CD4-positive, alpha-beta T cell treated with Interleukin-1 beta for 1 hour (primary cell): ENCODE measurements at places on chromosomes 3 and 15.

- no peak for DNase-seq
Measured at GRCh38 chr3:126121632-126122031, 37.7 kb upstream of the SLC41A3 start.

DNA sequence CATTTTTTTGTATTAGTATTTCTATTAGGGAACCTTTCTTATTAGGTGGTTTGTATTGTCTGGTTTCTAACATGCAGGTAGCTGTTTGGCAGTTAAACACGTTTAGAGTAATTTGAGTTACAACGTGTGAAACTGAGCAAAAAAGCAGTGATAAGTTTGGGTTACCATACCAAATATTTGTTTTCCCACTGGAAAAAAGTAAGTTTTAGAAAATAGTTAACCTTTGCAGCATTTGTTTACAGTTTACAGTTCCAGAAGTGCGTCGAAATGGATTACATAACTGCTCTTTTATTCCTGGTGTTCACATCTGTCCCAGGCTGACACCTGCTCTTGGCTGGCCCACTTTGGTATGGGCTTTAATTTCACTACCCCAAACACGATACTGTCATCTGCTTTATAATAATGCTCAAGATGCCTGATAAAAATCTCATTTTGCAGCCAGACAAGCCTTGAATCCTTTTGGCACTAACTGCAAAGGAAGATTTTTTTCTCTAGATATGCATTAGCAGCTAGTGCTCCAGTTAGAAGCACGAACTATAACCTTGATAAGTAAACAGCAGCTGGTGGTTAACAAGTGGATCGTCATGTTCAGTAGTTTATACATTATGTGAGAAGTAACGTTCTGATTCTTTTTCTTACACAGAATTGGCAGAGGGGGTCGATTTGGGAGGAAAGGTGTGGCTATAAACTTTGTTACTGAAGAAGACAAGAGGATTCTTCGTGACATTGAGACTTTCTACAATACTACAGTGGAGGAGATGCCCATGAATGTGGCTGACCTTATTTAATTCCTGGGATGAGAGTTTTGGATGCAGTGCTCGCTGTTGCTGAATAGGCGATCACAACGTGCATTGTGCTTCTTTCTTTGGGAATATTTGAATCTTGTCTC, 5.3 kb downstream of the EIF4A2 start:
- DNase-seq: no peak

- DNase-seq: no peak
Measured at GRCh38 chr3:192061426-192061825, 600.5 kb downstream of the PYDC2 start.

- no peak for DNase-seq
Measured at GRCh38 chr3:59540696-59541095, 490.9 kb upstream of the CFAP20DC start.

DNA sequence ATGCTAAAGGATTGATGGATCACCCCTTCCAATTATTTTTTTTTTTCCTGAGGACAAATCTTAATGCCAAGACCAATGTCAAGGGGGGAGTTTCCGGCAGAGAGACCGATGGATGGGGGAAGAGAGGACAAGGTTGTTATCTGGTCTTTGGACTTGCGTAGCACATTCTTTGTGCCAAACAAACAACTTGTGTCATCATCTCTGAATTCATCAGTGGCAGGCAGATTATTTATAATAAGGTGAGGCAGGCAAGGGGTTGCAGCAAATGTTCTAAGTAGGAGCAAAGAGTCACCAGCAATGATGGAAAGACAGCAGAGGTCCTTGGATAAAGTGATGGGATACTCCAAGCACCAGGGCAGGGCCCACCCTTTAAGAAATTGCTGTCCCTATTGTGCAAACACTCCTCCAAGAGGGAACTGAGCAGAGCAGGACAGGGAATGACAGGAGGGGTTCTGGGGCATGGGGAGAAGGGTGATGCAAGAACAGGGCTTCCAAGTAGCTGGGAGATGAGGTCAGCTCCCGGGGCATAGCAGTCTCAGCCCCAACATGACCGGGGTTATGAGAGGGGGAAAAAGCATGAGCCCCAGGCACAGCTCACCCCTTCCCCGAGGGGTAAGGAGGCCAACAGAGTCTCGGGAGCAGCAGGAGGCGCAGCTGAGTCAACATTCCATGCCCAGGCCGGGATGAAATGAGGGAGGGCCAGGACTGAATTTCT, 57.4 kb downstream of the ANXA2 start:
- DNase-seq: no peak

DNA sequence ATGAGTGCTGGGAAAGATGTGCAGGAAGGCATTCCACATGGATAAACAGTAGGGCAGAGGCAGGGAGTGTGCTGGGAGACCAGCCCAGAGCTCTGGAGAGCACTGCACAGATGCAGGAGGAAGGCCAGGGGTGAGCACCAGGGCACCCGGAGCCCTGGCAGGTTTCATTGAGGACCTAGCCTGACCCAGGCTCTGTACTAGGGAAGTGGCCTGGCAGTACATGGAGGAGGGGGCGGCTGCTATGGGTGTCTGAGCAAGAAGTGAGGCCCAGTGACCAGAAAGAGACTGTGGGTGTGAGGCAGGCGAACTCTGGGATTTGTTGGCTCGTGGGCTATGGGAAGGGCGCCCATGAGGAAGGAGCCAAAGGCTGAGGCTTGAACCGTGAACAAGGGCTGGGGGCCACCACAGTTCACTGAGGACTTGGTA, 139.1 kb downstream of the DNAJB8 start:
- DNase-seq: no peak

GRCh38 chr3:177179281-177180067, 17.8 kb downstream of the TBL1XR1 start:
- DNase-seq: no peak

DNA sequence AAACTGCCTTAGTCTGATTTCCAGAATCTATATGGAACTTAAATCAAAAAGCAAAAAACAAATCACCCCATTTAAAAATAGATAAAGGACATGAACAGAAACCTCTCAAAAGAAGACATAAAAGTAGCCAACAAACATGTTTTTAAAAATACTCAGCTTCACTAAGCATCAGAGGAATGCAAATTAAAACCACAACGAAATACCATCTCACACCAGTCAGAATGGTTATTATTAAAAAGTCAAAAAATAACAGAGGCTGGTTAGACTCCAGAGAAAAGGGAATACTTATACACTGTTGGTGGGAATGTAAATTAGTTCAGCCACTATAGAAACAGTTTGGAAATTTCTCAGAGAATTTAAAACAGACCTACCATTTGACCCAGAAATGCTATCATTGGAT, 367.9 kb downstream of the ZIC4 start:
- no peak for DNase-seq

DNA sequence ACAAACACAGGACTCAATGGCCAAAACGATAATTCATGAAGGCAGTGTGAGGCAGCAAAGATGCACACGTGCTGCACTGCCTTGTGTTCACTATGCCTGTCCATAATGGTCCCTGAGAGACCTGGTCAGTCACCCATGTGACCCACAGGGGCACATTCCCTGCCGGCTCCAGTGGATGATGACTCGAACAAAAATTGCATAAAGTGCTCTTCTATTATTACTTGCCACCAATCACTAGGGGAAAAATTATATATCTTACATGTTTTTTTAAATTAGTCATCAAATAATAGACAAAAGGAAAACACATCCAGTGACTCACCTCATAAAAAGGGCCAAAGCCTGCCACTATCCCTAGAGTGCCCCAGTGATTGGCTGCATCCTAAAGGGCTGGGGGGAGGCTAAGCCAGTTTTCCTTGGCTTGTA, 47.5 kb downstream of the UBP1 start:
- no peak for DNase-seq

DNA sequence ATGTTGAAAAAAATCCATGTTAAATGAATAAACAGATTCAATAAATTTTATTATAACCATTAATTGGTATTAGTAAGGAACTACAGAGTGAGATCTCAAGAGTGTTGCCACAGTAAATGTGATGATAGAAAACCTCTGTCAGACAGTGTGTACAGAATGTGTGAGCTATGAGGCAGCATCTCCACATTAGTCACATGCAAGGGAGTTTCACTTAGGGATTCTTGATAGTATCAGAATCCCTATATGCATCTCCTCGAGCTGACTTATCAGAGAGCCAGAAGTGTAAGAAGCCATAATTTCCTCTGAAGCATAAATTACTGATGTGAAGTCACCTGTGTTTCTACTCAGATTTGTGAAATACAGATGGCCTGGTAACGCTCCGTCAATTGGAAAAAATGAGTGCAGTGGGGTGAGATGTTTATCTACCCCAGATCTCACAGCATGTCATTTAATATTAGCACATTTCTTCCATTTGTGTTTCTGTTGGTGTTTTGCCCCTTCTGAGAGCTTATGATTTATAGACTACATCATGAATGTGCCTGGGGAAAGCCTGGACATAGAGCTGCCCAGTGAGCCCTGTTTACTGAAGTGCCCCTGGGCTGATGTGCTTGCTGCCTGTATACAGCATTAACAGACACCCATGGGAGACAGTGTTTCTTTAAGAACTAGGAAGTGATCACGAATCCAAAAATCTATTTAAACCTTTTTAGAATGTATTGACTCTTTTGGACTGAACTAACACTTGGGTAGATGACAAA, 262.4 kb downstream of the CPNE4 start:
- no peak for DNase-seq

DNA sequence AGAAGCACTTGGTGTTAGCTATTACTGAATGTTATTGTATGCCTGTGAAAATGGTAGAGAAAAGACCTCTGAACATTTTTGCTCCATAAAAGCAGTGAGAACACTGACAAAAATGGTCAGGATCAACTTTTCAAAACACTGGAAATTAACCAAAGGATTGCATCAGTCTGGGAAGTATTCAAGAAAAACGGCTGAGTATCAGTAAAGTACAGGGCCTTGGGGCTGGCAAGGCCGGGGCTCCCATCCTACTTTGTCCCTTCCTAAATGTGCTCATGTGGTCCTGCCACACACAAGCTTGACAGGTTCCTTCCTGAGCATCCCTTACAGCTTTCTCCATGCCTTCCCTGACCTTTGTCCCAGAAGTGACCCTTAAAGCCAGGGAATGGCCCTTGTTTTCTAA, 84.0 kb downstream of the CFAP20DC start:
- DNase-seq: no peak

DNA sequence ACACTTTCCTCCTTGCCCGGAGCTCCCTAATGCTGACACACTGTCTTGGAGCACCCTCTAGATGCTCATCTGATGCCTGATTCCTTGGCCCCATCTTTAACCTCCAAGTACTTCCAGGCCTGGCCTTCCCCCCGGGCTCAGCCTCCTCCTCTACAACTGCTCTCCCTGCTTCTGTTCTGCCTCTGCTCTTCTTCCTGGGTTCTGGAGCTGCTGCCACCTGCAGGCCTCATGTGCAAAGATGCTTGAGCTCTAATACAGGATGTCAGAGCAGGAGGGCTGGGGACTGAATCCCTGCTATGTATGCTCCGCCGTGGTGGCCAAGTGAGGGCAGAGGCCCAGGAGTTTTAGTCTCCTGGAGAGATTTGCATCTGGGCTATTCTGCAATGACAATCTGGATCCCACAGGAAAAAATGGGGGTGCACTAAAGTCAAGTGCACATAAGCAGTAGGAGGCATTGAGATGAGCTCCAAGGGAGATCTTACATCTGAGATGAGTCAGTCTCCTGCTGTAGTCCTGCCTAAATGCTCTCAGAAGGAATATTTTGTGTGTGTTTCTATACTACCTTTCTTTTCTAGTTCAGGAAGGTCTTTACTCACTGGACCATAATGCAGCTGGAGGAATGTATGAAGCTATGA, 296.3 kb downstream of the UACA start:
- DNase-seq: peak; percentile 56
